IPS DF 6.9 (cell line): ENCODE measurements at places on chromosomes 4 and X.

DNA sequence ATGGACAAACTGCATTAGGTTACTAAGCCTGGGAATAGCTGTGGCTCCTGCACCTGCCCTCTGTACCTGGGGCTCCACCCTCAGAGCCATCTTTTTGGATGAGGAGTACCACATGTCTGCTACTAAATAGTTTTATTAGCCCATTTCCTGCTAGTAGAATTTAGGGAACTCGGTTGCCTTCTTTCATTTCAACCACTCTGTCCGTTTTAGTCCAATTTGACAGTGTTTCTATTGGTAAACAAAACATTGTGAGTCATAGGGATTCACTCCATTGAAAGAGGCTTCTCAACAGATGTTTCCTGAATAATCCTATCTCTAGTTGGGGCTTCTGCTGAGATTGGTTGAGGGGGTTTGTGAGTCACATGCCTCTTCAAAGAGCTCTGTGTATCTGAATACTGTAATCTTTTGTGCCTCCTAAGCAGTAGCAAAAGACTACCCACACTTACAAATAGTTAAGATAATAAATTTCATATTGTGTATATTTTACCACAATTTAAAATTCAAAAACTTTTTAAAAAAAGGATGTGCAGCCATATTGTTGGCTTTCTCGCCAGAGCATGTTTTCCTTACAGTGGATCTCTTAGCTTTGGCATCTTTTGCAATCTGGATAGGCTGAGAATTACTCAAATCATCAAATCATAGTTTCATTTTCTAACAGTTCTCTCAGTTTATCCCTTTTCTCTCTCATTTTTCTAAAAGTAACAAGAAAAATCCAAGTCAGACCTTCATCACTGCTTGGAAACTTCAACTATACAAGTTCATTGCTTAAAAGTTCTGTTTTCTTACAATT lies 9.9 kb downstream of the FAM200B start:
- H3K4me1 ChIP-seq: peaks cover 3% of the 10 kb centered on the region; the same call in 1 of the 2 replicates
- H3K27ac ChIP-seq: no peak overlapping the region

- no peak overlapping the region for H3K27ac ChIP-seq
- DNase-seq: no peak
- no peak overlapping the region for H3K4me3 ChIP-seq
These were observed 78.6 kb downstream of the CLCN5 start for GRCh38 chrX:50000937-50001542.

DNA sequence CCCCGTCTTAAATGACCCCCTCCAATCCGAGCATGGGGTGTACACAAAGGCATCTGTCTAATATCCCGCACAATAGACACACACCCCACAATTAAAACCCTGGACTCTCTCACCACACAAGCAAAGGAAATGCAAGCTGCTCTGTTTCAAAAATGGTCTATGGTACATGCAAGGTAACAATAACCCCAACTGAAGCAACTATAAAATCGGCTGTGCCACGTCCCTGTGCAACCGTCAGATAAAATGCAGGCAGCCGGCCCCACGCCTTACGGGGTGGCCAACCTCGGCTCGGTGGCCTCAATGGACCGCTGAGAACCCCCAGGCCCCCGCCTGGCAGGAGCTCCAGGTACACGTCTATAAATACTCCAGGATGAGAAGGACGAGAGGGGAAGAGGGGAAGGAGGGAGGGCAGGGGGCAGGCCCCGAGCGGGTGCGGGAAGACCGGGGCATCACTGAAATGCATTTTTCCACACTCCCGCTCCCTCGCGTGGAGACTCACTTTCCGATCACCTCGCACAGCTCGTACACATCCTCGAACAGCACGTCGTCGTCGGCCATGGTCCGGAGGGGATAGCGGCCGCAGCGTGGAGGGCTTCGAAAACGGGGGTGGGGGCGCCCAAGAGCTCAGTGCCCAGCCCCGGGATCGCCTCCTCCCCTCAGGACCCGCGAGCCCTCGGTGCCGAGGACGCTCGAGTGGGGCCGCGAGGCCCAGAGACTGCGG lies 763 bp downstream of the CASK start:
- peak overlapping the region; percentile 74; the same call in 1 of the 2 replicates for H3K4me3 ChIP-seq
- no peaks in the 10 kb centered on the region for H3K27me3 ChIP-seq
- no peak for DNase-seq
- H3K27ac ChIP-seq: no peak overlapping the region

DNA sequence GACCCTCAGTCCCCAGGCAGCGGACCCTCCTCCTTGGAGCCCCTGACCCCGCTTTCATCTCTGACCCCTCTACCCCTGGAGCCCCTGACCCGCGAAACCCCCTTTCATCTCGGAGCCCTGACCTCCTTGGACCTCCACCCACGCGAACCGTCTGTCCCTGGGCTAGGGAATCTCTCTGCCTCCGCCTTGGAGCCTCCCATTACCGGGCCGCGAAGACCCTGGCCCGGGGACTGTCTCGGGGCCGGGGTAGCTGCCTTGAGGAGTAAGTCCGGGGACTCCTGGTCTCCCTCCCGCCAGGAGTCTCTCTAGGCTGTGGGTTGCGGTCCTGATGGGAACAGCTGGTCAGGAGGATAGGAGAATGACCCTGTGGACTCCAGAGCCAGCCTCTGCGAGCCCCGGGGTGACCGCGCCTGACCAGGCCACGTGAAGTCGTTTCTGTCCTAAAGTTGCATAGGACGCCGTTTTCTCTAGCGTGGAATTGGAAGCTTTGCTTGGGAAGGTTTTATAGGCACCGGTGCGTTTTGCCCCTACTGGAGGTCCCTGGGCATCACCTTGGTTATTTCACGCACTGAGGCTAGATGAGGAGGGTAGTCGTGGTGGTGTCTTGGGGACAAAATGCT lies 824 bp downstream of the TBC1D14 start:
- DNase-seq: no peak
- H3K27me3 ChIP-seq: no peaks in the 10 kb centered on the region
- H3K36me3 ChIP-seq: no peaks in the 10 kb centered on the region

GRCh38 chr4:76435528-76436319 lies 695 bp downstream of the SHROOM3 start:
- no peak for DNase-seq
- H3K27me3 ChIP-seq: no peaks in the 10 kb centered on the region
- H3K4me3 ChIP-seq: peak overlapping the region; percentile 10; the same call in 1 of the 2 replicates
- H3K4me1 ChIP-seq: peaks cover 3% of the 10 kb centered on the region; the same call in 1 of the 2 replicates

DNA sequence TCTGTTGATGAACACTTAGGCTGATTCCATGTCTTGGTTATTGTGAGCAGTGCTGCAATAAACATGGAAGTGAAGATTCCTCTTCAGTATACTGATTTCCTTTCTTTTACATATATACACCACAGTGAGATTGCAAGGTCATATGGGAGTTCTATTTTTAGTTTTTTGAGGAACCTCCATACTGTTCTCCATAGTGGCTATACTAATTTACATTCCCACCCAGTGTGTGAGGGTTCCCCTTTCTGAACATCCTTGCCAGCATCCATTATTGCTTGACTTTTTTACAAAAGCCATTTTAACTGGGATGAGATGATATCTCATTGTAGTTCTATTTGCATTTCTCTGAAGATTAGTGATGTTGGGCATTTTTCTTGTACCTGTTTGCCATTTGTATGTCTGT lies 80.5 kb upstream of the GALNT7 start:
- no peaks in the 10 kb centered on the region for H3K36me3 ChIP-seq
- no peaks in the 10 kb centered on the region for H3K27me3 ChIP-seq
- peaks cover 2% of the 10 kb centered on the region; the same call in 1 of the 2 replicates for H3K4me1 ChIP-seq

GRCh38 chrX:16212024-16212423 lies 44.7 kb downstream of the MAGEB17 start:
- no peaks in the 10 kb centered on the region for H3K27me3 ChIP-seq
- no peaks in the 10 kb centered on the region for H3K36me3 ChIP-seq
- DNase-seq: no peak

DNA sequence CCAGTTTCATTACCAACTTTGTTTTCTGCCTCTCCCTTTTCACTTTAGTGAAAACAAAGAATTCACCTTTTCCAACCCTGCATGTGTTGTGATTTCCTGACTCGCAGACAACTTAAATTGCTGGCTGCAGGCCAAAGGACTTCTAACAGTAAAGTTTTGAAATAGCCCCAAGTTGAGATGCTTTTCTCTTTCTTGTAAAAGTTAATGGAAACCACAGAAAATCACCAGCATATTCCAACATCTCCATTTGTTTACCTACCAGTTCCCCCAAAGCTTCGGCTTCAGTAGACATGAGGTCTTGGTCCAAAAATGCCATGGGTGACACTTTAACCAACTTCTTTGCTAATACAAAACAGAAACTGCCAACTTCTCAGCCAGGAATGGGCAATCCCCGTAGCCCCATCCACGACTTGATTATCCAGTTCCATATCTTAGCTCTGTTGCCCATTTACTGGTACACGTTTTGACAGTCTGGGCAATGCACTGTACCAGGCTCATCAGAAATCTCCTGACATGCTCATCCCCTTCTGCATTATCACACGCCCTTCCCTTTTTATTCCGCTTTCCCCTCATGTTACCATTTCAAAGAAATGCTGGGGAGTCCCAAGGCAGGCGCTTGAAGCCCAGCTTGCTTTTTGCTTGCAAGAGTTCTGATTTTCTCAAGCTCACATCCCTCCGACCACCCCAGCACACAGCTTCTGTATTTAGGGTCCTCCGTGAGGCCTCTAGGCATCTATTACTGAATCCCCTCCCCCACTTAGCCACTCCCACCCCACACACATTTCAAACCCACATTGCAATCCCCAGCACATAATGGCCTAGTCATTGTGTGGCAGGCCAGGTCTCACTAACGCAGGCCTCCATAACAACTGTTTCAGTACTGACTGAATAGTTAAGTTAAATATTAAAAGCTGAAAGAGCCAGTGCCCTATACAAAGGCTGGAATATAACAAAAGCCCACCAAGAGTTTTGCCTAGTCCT lies 137.9 kb upstream of the S100G start:
- H3K36me3 ChIP-seq: no peaks in the 10 kb centered on the region
- no peak overlapping the region for H3K4me3 ChIP-seq
- no peaks in the 10 kb centered on the region; the same call in 1 of the 2 replicates for H3K27me3 ChIP-seq
- no peaks in the 10 kb centered on the region for H3K4me1 ChIP-seq
- no peak for DNase-seq
- no peak overlapping the region for H3K27ac ChIP-seq

- H3K4me1 ChIP-seq: no peaks in the 10 kb centered on the region
- no peak overlapping the region for H3K4me3 ChIP-seq
- no peaks in the 10 kb centered on the region for H3K36me3 ChIP-seq
- no peaks in the 10 kb centered on the region for H3K27me3 ChIP-seq
- no peak for DNase-seq
- no peak overlapping the region for H3K27ac ChIP-seq
These were observed 3.1 kb upstream of the TASL start for GRCh38 chrX:30580641-30581040.

DNA sequence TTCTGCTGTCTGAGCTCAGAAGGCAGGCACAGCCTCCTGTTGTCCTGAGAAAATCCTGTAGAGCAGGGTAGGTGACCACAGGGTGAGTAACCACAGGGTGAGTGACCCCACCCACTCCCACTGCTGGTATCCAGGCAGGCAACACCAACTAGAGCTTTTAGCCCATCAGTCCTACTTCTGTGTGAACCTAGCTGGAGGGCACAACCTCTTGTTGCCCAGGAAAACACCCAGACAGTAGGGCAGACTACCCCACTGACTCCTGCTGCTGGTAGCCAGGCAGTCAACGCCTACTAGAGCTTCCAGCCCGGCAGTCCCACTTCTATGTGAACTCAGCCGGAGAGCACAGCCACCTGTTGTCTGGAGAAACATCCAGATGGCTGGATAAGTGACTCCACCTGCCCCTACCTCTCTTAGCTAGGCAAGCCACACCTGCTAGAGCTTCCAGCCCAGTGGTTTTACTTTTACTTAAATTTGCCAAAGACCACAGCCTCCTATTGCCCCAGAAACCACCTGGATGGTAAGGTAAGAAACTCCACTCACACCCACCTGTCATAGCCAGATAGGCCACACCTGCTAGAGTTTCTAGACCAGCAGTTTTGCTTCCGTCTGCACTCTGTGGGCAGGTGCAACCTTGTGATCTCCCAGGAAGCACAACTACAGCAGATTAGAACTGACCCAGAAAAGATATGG lies 371.6 kb downstream of the INPP4B start:
- no peak overlapping the region for H3K27ac ChIP-seq
- H3K4me3 ChIP-seq: no peak overlapping the region
- no peak for DNase-seq
- no peaks in the 10 kb centered on the region for H3K4me1 ChIP-seq
- no peaks in the 10 kb centered on the region for H3K27me3 ChIP-seq

GRCh38 chrX:152821145-152821765 lies 9.3 kb downstream of the CETN2 start:
- no peaks in the 10 kb centered on the region for H3K4me1 ChIP-seq
- H3K36me3 ChIP-seq: no peaks in the 10 kb centered on the region
- DNase-seq: no peak
- H3K27me3 ChIP-seq: no peaks in the 10 kb centered on the region; the same call in 1 of the 2 replicates
- H3K27ac ChIP-seq: no peak overlapping the region
- no peak overlapping the region for H3K4me3 ChIP-seq

DNA sequence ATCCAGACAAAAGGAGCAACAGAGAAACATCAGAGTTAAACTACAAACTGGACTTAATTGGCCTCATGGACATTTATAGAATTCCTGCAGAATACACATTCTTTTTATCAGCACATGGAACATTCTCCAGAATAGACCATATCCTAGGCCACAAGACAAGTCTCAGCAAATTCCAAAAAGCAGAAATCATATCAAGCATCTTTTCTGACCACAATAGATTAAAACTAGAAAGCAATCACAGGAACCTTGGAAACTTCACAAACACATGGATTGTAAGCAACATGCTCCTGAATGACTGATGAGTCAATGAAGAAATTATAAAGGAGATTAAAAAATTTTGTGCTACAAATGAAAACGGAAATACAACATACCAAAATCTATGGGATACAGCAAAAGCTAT lies 526.7 kb downstream of the PCDH7 start:
- DNase-seq: no peak
- no peak overlapping the region for H3K27ac ChIP-seq
- no peak overlapping the region for H3K4me3 ChIP-seq
- H3K4me1 ChIP-seq: no peaks in the 10 kb centered on the region
- H3K27me3 ChIP-seq: no peaks in the 10 kb centered on the region

- H3K4me1 ChIP-seq: no peaks in the 10 kb centered on the region
- H3K27me3 ChIP-seq: no peaks in the 10 kb centered on the region
- DNase-seq: no peak
- no peaks in the 10 kb centered on the region for H3K36me3 ChIP-seq
- no peak overlapping the region for H3K27ac ChIP-seq
- no peak overlapping the region for H3K4me3 ChIP-seq
These were observed 229.1 kb downstream of the DCTD start for GRCh38 chr4:182688081-182688480.

DNA sequence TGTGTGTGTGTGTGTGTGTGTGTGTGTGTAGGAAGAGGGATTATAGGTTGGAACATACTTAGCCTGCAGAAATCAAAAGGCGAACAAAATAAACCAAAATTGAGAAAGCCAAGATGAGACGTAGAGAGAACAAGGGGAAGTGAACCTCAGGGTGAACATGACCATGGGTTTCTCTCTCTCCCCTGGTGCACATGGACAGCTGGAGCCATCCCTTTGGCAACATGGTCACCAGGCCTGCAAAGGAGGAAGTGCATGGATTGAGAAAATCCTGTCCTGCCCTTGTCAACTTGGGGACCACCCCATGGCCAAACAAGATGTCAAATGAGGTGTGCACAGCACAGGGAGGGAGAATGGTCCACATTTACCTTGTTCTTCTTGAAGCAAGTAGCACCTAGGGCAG lies 23.1 kb downstream of the LGI2 start:
- H3K36me3 ChIP-seq: 0 out of 2 replicates have a peak, but pooled peaks cover 2% of the 10 kb centered on the region
- no peak for DNase-seq
- no peaks in the 10 kb centered on the region; the same call in 1 of the 2 replicates for H3K4me1 ChIP-seq
